Progenitor cell of endocrine pancreas (in vitro differentiated cells): ENCODE measurements at places on chromosomes 4 and X. TPM values are rescaled to one million over a fixed set of nuclear protein-coding genes. Genes with fewer than 3 reads are reported as not detected.

GRCh38 chrX:18428006-18428405 lies 2.6 kb downstream of the CDKL5 start:
- H3K36me3 ChIP-seq = peaks cover 1% of the 10 kb centered on the region
- peak overlapping the region; percentile 60 for H3K4me3 ChIP-seq
- H3K4me1 ChIP-seq = peaks cover 18% of the 10 kb centered on the region
- H3K27me3 ChIP-seq = no peaks in the 10 kb centered on the region

DNA sequence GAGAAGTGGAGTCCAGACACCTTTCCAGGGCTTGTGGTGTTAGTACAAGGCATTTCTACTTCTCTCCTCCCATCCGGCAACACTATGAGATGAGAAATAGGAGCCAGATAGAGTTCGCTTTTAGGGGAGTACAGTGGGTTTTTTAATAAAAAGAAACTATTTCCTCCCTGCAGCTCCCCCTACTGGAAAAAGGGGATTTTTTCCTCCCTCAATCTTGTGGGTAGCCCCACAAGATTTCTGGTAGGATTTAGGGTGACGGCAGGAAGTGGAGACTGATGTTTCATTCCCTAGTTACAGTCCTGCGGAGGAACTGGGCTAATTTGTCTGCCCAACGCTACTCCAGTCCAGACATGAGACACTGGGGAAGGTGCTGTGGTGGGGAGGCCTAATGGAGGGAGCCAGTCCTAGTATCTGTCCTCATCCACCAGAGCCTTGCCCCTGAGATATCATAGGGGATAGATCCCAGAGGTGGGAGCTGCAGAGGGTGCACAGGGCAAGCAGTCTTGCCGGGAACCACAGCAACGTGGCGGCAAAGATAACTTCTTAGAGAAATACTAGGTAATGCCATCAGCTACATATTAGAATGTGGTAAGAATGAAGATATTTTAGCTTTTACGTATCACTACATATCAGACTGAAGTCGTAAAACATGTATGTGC lies 45.5 kb upstream of the PRKG2 start:
- no peak for DNase-seq
- no peaks in the 10 kb centered on the region for H3K27me3 ChIP-seq
- no peak overlapping the region for H3K27ac ChIP-seq

DNA sequence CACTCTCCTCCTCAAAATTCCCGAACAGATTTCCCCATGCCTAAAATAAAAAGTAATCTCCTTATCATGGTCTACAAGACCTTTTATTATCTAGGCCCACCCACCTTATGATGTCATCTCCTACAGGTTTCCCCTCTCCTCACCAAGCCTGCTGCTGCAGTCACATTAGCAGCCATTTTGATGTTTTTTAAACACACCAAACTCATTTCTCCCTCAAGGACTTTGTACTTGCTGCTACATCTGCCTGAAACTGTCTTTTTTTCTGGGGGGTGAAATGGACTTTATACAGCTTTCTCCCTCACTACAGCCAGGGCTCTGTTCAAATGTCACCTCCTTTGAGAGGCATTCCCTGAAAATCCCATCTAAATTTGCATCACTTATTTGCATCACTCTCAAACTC lies 90.2 kb upstream of the TAB3 start:
- peaks cover 2% of the 10 kb centered on the region for H3K27me3 ChIP-seq
- peaks cover under 1% of the 10 kb centered on the region for H3K4me1 ChIP-seq
- H3K27ac ChIP-seq = no peak overlapping the region
- no peak for DNase-seq
- H3K4me3 ChIP-seq = no peak overlapping the region
- no peaks in the 10 kb centered on the region for H3K36me3 ChIP-seq

GRCh38 chrX:129833153-129833990 lies 10.3 kb downstream of the ZDHHC9 start:
- no peaks in the 10 kb centered on the region for H3K27me3 ChIP-seq
- no peak for DNase-seq
- H3K27ac ChIP-seq = no peak overlapping the region
- peaks cover 3% of the 10 kb centered on the region for H3K4me1 ChIP-seq
- H3K4me3 ChIP-seq = no peak overlapping the region

DNA sequence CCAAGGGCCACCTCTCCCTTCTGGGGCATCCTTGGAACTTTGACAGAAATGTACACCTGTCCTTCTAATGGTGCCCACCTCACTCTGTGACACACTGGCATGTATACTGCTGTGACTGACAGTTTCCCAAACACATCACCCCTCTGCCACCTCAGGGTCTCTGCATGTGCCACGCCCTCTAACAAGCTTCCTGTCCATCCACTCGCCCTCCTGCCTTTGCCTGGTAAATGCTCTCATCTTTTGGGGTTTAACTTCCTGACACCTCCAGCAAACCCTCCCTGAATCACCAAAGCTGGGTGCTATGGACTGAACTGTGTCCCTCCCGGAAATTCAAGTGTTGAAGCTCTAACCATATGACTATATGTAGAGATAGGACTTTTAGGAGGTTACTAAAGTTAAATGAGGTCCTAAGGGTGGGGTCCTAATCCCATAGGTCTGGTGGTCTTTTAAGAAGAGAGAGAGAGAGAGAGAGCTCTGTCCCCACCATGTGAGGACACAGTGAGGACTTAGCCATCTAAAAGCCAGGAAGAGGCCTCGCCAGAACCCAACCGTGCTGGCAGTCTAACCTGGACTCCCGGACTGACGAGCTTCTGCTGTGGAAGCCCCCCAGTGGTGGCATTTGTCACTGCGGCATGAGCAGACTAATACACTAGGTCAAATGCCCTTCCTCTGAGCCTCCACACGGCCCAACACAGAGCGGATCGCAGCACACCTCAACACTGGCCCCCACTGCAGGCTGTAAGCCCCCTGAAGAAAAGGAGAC lies 95.6 kb downstream of the AFAP1 start:
- H3K36me3 ChIP-seq = peaks cover 11% of the 10 kb centered on the region
- H3K27me3 ChIP-seq = no peaks in the 10 kb centered on the region
- no peak overlapping the region for H3K27ac ChIP-seq
- H3K4me1 ChIP-seq = no peaks in the 10 kb centered on the region
- DNase-seq = peak; percentile 34

Gene KLB
- total RNA-seq = 0.36 and 0.43 TPM in 2 replicates

GRCh38 chr4:89558147-89558546 lies 250.5 kb upstream of the GPRIN3 start:
- H3K4me3 ChIP-seq = no peak overlapping the region
- DNase-seq = no peak
- no peaks in the 10 kb centered on the region for H3K36me3 ChIP-seq
- H3K4me1 ChIP-seq = peaks cover 12% of the 10 kb centered on the region
- no peaks in the 10 kb centered on the region for H3K27me3 ChIP-seq
- H3K27ac ChIP-seq = no peak overlapping the region

Gene GUCY1A1
- 4.0 and 4.7 TPM in 2 replicates for total RNA-seq

Gene MAGEB10
- not detected in 2 replicates for total RNA-seq

Gene GABRQ
- total RNA-seq = 0.10 and 0.18 TPM in 2 replicates

GRCh38 chr4:14392378-14392777 lies 609.9 kb upstream of the CPEB2 start:
- H3K4me3 ChIP-seq = no peak overlapping the region
- no peaks in the 10 kb centered on the region for H3K36me3 ChIP-seq
- peaks cover 4% of the 10 kb centered on the region for H3K4me1 ChIP-seq
- no peak for DNase-seq
- H3K27ac ChIP-seq = no peak overlapping the region

Gene TECRL
- total RNA-seq = not detected in 2 replicates

GRCh38 chrX:134679644-134680043 lies 21.4 kb upstream of the PLAC1 start:
- H3K27ac ChIP-seq = no peak overlapping the region
- no peaks in the 10 kb centered on the region for H3K36me3 ChIP-seq
- no peaks in the 10 kb centered on the region for H3K27me3 ChIP-seq
- no peak for DNase-seq

DNA sequence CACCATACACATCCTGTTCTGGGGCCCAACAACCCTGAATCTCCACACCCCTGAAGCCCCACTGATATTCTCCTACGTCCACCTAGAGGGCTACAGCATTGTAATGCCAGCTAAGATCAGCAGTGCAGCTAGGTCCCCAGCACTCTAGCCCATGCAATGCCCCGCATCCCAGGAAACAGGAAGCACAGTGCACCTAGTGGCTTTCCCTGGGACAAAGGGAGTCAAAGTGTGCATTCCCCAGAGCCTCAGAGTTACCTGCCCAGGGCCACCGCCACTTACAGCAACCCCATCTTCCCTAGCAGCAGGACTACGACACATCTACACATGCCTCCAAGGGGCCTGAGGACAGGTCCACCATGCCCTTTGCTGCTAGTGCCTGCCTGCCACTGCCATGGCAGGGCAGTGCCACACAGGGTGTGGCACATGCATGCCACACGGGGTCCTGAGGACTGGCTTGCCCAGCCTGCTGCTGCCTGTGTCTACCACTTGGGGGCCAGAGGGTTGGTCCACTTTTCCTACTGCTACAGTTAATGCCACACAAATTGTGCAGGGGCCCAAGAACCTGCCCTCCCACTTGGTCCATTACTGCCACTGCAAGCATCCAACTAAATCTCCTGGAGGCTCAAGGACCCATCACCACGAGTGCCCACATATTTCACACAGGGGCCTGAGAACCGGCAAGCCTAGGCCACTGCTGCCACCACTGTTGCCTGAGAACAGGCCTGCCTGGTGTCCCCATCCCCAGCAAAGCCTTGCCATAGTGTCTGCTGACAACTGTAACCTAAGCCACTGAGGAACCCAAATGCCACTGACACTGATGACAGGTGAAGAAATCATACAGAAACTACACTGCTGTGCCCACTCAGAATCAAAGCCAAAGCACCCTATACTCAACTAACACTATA lies 23.7 kb downstream of the TLR6 start:
- H3K27ac ChIP-seq = peak overlapping the region; percentile 54
- peaks cover 3% of the 10 kb centered on the region for H3K4me1 ChIP-seq
- no peaks in the 10 kb centered on the region for H3K27me3 ChIP-seq
- no peak overlapping the region for H3K4me3 ChIP-seq
- H3K36me3 ChIP-seq = peaks cover 2% of the 10 kb centered on the region

DNA sequence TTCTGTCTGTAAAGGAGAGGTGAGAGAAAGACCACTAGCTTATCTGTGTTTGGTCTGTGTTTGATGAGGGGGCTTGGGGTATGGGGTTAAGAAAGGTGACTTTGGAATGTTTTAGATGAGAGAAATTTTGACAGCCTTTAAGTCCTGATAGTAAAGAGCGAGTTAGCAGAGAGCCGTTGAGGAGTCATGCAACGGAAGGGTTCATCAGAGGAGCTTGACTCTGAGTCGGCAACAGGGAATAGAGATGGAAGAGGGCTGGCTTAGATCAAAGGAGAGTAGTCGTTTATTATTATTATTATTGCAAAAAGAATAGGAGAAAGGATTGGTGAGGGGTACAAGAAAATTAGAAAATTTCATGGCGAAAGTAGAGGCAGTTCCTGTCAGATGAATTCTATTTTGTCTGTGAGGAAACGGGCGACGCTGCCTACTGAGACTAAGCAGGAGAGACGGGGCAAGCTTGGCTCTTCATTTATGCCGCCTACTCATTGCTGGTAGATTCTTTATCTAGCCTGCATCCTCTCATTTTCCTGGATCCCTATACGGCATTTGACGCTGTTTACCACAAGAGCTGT lies 473 bp upstream of the VAMP7 start:
- peaks cover 3% of the 10 kb centered on the region for H3K27me3 ChIP-seq
- H3K36me3 ChIP-seq = peaks cover 2% of the 10 kb centered on the region
- H3K4me3 ChIP-seq = peak overlapping the region; percentile 91
- H3K4me1 ChIP-seq = peaks cover 5% of the 10 kb centered on the region

GRCh38 chr4:155450676-155451075 lies 73.9 kb upstream of the MAP9 start:
- H3K27me3 ChIP-seq = no peaks in the 10 kb centered on the region
- no peak overlapping the region for H3K4me3 ChIP-seq
- H3K4me1 ChIP-seq = peaks cover 2% of the 10 kb centered on the region
- H3K27ac ChIP-seq = no peak overlapping the region
- no peak for DNase-seq
- no peaks in the 10 kb centered on the region for H3K36me3 ChIP-seq

Gene DNAAF6
- total RNA-seq = not detected in 2 replicates

DNA sequence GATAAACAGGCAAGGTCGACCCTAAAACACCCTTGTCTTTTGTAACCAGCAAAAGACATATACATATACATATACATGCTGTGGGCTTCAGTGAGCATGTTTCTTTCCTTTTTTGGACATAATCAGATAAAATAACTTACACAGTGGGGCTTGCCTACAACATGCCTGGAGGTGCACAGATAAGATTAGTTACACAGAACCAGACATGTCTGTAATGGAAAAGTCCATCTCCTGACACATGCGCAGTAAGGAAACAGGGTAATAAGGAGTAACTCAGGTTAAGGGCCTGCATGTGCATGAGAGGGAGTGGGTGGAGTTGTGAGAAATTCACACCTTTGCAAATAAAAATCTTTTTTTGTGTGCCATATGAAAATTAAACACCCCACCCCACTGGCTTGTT lies 3.4 kb downstream of the UGT2A1 start:
- no peak for DNase-seq
- no peak overlapping the region for H3K4me3 ChIP-seq
- peak overlapping the region; percentile 30 for H3K27ac ChIP-seq

Gene FGFBP2
- not detected in 2 replicates for total RNA-seq

Gene TSR2
- total RNA-seq = 30.6 and 31.5 TPM in 2 replicates

DNA sequence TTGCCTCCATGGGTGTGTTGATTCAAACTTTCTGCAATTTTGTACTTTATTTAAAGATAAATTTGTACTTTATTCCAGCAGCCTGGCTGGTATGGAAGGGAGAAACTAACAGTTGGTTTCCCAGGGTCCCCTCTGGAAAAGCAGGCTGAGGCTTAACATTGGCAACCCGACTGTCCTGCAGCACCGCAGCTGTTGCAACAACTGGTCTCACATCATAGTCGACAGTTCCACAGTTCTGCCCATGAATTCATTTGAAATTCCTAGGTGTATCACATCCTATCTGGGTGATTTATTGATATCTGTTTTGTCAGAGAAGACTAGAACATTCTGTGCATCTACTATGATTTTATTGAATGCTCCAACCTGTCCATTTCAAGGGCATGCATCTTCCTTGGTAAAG lies 98.8 kb upstream of the GATB start:
- H3K27me3 ChIP-seq = peaks cover 40% of the 10 kb centered on the region
- no peak overlapping the region for H3K4me3 ChIP-seq
- H3K27ac ChIP-seq = no peak overlapping the region
- H3K36me3 ChIP-seq = no peaks in the 10 kb centered on the region
- DNase-seq = no peak
- no peaks in the 10 kb centered on the region for H3K4me1 ChIP-seq

Gene CXCL11
- total RNA-seq = not detected in 2 replicates

Gene ZNF711
- 36.0 and 36.2 TPM in 2 replicates for total RNA-seq

DNA sequence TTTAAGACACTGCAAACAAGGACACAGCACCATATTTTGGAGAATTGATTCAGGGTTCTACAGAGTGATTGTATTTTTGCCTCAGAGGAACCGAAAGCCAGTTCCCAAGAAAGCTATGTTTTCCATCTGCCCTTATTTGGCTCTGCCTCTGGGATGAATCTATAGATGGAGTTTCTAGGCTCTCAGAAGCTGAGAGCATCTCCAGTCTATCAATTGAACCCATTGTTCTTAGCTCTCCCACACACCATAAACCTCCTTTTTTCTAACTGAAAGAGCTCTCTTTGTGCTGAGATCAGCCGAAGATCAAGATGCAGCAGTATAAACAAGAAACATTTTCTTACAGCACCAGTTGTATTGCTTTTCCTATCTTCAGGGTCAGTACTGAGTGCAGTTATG lies 16.9 kb downstream of the PLP1 start:
- H3K4me1 ChIP-seq = peaks cover 10% of the 10 kb centered on the region
- no peak for DNase-seq
- no peak overlapping the region for H3K27ac ChIP-seq
- no peaks in the 10 kb centered on the region for H3K27me3 ChIP-seq
- H3K4me3 ChIP-seq = no peak overlapping the region

Gene SNCA
- 13.4 and 16.2 TPM in 2 replicates for total RNA-seq
